ENCODE measurements at places on chromosomes 7 and 10.

DNA sequence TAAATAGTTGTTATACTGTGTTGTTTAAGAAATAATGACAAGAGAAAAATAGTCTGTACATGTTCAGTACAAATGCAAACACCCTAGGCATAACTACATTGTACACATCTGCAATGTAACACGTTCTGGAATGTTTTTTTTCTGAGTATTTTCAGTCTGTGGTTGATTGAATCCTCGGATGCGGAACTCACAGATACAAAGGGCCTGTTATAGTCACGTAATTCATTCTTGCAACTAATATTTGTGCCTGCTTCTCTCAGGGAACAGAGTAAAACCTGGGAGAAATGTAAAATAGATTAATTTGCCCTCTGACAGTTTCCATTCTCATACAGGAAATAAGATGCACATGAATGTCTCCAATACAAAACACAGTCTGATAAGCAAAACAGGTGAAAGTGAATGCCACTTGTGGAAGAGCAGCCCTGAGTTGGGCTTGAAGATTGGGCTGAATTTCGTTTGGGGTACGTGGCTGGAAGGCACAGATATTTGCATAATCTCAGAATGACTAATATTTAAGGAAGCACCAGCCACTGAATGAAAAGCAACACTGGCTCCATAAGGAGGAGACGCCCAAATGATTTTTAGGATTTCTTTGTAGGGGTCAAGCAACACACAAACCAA lies 19.1 kb downstream of the DENND2A start:
- no peak for DNase-seq

GRCh38 chr7:27164367-27165088 lies 809 bp downstream of the HOXA9 start:
- DNase-seq = no peak

- DNase-seq = no peak
These were observed 1239.3 kb downstream of the SORCS1 start for GRCh38 chr10:105925045-105925785.

- DNase-seq = no peak
These were observed 163.6 kb downstream of the DNAJB6 start for GRCh38 chr7:157500171-157500960.

DNA sequence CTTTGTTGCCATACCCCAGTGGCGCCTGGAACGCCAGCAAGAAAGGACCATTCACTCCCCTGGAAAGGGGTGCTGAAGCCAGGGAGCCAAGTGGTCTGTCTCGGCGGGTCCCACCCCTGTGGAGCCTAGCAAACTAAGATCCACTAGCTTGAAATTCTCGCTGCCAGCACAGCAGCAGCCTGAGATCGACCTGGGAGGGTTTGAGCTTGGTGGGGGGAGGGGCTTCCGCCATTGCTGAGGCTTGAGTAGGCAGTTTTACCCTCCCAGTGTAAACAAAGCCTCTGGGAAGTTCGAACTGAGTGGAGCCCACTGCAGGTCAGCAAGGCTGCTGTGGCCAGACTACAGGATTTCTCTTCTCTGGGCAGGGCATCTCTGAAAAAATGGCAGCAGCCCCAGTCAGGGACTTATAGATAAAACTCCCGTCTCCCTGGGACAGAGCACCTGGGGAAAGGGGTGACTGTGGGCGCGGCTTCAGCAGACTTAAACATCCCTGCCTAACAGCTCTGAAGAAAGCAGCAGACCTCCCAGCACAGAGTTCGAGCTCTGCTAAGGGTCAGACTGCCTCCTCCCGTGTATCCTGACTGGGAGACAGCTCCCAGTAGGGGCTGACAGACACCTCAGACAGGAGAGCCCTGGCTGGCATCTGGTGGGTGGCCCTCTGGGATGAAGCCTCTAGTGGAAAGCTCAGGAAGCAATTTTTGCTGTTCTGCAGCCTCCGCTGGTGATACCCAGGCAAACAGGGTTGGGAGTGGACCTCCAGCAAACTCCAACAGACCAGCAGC lies 281.1 kb upstream of the SP4 start:
- DNase-seq = no peak

DNA sequence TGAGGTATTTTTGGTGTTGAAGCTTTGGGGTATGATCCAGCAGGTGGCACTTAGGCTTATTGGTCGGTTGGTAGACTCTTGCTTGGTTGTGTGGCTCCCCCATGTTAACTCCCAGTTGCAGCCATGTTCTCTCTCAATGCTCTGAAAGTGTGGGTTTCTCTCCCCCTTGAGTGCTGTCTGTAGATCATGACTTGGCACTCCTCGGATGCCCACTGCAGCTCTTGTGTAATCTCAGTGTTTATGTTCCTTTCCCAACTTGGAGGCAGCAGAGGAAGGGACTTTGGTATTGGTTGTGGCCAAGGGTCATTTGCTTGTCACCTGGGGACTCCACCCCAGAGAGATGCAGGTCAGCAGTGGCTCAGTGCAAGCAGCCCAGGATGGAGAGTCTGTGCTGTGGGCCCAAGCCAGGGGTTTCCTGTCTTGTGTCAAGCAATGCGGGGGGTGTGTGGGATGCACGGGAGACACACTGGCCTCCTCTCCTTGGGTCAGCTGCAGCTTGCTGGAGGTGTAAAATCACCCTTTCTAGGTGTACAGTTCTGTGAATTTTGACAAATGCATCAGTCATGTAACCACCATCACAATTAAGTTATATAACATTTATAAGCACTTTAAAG lies 36.9 kb downstream of the PIK3CG start:
- DNase-seq = no peak

DNA sequence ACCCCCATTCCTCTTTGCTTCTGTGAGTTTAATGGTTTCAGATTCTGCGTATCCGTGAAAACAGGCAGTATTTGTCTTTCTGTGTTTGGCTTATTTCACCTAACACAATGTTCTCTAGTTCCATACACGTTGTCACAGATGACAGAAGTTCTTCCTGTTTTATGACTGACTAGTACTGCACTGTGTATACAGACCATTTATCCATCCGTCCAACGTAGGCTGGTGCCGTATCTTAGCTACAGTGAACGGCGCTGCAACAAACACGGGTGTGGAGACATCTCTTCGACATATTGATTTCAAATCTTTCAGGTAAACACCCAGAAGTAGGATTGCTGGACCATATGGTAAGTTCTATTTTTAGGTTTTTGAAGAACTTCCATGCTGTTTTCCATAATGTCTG lies 181.7 kb downstream of the PARD3 start:
- no peak for DNase-seq
